ENCODE measurements at places on chromosomes 5 and 9.

- no peak for DNase-seq
These were observed 31.9 kb downstream of the MRPL36 start for GRCh38 chr5:1767524-1768282.

- no peak for DNase-seq
These were observed 37.8 kb downstream of the WDR36 start for GRCh38 chr5:111129938-111130337.

- no peak for DNase-seq
These were observed 221.1 kb downstream of the COMMD10 start for GRCh38 chr5:116305899-116306298.

DNA sequence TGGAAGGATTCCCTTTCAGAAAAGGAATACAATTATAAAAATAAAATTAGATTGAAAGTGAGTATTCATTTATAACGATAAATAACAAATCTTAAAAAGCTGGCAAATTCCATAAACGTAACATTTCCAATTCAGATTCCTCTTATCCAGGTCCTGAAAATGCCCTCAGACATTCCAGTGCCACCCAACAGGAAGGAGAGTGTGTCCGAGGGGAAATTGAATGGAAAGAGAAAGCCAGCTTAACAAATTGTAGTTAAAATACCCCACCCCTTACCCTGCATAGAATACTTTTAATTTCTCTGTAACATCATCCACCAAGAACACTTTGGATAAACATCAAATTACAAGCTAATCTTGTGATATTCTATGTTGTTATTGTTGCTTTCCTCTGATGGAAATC, 72.0 kb downstream of the ARHGEF28 start:
- no peak for DNase-seq

GRCh38 chr9:130890124-130890523, 6.5 kb downstream of the QRFP start:
- no peak for DNase-seq

GRCh38 chr5:172833686-172834414, at the start of gene ERGIC1:
ERGIC1 (plus strand) TSS chr5:172834251; CDS start chr5:172834414, 163 bp downstream.
- DNase-seq = no peak

DNA sequence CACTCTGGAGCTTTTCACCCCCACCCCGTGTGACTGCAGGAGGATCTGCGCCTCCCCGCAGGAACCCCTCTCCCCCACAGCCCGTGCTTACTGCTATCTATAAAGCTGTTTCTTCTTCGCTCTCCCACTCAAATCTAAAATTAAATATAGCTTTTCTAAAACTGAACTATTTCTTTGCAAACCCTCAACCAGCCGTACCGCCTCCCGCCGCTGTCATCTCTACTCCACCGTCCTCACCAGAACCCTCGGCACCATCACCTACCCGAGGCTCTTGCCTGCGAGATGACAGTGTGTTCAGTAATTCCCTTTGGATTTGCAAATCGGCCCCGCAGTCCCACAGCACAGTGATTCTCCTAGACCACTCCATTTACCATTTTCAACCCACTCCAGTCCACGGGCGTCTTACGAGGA, 13.6 kb downstream of the LPCAT1 start:
- DNase-seq = no peak

DNA sequence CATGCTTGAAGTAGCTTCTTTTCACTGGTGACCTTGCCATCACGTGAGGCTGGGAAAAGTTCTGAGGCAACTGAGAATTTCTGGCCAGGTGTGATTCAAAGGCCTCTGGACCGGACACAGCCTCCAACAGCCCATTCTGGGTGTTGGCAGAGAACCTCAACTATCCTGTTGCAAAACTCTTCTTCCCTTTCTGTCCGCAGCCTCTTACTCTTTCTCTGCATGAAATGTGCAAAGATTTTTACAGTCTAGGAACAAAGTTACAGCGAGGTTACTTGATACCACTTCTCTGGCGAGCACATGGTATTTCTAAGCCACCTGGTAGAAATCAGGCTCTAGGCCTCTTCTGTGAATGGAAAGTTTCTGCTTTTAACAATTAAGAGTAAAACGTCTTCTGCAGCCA, 79.2 kb downstream of the FREM1 start:
- DNase-seq = no peak

GRCh38 chr9:751137-752051, 90.1 kb upstream of the DMRT1 start:
- DNase-seq = no peak

GRCh38 chr5:112865128-112865527, 4.0 kb downstream of the SRP19 start:
- DNase-seq = no peak

GRCh38 chr9:101977614-101978210, 239.3 kb upstream of the GRIN3A start:
- no peak for DNase-seq

GRCh38 chr9:137295849-137296669, 6.0 kb downstream of the NRARP start:
- no peak for DNase-seq

GRCh38 chr5:124824637-124825158, 78.3 kb upstream of the ZNF608 start:
- DNase-seq = no peak

DNA sequence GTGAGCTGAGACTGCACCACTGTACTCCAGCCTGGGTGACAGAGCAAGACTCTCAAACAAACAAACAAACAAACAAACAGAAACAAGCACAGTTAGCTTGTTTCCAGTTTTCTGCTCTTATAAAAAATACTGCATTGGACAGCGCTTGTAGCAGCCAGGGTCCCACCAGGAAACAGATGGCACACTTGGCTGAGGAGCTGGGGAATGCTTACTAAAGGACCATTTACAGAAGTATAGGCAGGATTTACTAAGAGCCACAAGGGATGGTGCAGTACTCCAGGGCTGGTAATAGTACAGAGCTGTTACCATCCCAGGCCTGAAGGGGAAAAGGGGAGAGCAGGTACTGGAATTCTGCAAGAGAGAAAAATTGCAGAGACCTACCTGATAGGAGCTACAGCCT, 5.2 kb upstream of the ANKS6 start:
- DNase-seq = no peak

DNA sequence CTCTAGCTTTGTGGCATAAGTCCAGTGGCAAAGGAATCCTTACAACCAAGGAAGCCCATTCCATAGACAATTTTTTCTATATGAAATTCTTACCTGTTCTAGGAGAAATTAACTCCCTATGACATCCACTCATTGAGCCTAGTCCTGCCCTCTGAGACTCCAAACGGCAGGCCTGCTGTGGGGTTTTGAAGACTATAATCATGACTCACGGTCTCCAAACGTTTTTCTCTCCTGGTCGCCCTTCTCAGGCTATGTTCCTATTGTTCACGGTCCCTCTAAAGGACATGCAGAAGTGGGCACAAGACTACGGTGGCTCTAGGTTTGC, 611 bp downstream of the EXOSC3 start:
- DNase-seq = no peak

Data from stimulated activated CD4-positive, alpha-beta T cell treated with anti-CD3 and anti-CD28 coated beads, Interleukin-1b, Interleukin-23, amount 100 ng/mL, for 1 hour (primary cell).